ENCODE measurements at places on chromosomes 7 and 10. TPM values are rescaled to one million over a fixed set of nuclear protein-coding genes. Genes with fewer than 3 reads are reported as not detected.

DNA sequence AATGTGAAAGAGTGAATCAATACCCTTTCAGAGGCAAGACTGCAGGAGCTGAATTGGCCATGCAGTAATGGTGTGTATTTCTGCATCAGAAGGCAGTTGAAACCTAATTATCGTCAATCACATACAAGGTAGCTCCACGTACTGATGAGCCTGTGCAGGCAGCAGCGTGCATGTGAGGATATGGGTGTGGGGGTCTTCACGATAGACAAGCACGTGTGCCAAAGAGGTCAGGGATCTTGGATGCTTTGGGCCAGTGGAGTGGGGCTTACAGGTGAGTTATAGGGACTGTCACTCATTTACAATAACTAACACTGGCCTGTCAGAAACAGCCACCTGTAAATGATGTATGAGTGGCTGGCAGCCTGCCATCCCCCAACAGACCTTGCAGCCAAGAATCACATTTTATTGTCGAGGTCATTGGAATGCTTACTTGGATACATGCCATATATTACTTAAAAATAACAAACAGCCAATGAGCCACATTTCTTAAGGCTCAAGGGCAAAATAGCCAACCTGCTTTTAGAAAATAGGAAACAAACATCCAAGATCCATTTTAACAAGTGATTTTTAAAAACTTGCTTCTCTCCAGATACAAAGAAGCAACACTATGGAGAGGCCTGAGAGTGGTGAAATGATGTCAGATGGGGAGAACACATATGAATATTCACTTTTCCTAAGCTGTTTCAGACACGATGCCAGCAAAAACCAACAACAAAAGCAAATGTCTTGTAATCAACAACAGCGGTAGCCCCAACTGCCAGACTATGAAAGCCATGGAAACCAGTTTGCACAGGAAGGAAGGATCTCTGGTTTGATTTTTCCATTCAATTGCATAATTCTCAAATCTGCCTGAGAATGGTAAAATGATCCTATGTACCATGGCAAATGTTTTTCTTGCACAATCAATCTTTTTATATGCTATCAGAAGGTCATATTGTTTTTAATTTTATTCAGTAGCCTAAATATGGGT, 210.7 kb downstream of the SKAP2 start:
- DNase-seq, result peak; percentile 68

DNA sequence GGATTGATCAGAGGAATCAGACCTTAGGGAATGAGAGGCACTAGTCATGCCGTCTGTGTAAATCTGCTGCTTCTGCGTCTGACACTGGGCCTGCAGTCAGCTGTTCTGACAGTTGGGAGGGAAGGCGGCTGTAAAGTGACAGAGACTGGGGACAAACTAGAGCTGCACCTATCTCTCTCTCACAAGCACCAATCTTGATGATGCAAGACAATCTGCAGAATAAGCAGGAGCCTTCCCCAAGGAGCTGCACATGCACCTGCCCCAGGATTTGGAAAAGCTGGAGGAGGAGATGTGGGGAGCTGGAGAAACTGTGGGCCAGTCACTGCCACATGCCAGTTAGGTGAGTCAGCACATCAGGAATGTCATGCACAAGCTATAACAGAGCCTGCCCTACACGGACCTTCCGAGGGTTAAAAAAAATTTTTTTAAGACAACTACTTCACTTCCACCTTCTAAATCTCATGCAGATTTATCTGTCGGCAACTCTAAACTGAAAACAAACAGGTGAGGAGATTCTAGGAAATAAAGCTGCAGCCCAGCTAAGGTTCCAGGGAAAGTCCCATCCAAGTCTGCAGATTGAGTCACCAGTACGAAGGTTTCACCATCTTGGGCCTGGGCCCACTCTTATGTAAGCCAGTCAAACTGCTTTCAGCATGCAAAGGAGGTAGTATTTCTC, 39.2 kb downstream of the ENO4 start:
- peak; percentile 63 for DNase-seq

GRCh38 chr7:108535744-108536143, 9.8 kb upstream of the PNPLA8 start:
- no peak for DNase-seq

DNA sequence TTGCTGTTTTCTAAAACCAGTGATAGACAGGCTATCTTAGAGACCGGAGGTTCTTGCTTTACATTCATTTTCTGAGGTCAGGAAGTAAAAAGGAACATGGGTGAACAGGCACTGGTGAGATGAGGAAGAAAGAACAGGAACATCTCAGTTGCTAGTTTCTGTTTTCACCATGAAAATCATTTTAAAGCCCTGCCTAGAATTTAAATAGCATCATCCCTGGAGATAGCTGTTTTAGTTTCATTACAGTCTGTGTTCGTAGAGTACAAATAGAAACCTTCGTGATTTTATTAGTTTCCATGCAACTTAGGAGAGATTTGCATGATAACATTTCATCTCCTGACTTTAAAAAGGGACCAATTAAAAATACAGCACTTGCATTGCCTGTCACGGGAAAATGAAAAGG, 14.7 kb downstream of the KCNMA1 start:
- DNase-seq, result no peak

- DNase-seq, result peak; percentile 23
Observed at GRCh38 chr7:16891338-16891737, 9.6 kb upstream of the AGR3 start.

DNA sequence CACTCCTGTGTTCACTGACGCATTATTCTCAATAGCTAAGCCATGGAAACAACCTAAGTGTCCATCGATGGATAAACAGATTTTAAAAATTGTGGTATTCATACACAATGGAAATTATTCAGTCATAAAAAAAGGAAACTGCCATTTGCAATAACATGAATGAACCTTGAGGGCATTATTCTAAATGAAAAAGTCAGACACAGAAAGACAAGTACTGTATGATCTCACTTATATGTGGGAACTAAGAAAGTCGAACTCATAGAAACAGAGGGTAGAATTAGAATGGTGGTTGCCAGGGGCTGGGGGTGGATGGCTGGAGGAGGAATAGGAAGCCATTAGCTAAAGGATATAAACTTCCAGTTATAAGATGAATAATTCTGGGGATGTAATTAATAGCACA, 71.8 kb downstream of the JAZF1 start:
- DNase-seq, result no peak

- DNase-seq, result peak; percentile 20
Observed at GRCh38 chr7:135774284-135774683, 25.7 kb upstream of the FAM180A start.

GRCh38 chr7:67608806-67609205, 612.2 kb downstream of the TYW1 start:
- DNase-seq, result no peak

DNA sequence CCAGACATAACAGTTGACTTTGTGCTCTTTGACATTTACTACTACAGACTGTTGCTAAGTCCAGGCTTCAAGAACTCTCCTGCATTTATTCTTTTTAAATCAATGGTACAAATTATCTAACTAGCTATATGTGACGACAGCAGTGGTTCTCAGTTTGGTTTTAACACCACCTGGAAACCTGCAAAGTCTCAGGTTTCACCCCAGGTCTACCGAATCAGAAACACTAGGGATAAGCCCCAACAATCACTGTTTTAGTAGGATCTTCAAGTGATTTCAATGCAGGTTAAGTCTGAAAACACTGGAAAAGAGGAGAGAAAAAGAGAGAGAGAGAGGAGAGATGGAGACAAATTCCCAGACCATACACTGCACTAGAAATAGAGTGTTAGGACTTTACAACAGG, 519.0 kb downstream of the PCDH15 start:
- DNase-seq, result no peak

GRCh38 chr7:3083350-3083749, 39.7 kb upstream of the CARD11 start:
- DNase-seq, result no peak

GRCh38 chr10:75377869-75378268, 23.7 kb downstream of the ZNF503 start:
- DNase-seq, result no peak

DNA sequence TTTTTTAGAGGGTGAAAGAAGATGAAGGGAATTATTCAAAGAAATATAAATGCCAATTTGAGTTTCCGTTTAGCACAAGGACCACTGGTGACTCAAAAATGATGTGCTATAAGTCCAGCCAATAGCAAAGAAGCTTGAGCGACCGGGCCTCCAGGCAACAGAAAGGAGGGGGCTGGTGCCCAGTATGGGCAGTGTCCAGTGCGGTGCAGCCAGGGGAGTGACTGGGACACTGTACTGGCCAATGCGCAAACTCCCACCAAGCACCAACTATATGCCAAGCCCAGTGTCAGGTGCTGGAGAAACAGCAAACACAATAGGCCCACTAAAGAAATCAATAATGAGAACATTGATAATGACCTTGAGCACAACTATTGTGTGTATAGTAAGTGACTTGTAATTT, 10.2 kb upstream of the OPALIN start:
- no peak for DNase-seq

DNA sequence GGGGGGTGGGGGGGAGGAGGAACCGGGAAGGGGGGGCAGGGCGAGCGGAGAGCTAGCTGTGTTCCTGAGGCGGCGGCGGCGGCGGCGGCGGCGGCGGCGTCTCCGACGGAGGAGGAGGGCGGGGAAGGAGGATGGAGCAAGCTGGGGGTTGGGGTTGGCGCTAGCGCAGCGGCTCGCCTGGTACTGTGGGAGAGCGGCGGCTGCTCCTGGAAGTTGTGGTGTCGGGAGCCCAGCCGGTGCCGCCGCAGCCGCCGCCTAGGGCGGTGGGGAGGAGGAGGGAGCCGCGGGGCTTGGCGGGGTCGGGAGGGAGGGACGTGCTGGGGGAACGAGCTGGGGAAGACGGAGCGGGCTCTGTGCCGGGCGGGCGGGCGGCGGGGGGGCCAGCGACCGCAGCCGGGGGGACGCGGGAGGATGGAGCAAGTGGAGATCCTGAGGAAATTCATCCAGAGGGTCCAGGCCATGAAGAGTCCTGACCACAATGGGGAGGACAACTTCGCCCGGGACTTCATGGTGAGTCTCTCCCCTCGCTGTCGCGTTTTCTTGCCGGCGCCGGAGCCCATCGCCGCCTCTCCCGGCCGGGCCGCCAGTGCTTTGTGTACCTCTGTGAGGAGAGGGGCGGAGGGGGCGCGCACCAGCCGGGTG, at the start of gene PTPN12:
PTPN12 (plus strand) TSS at position 160 of the 642 bp plus-strand sequence; CDS start at position 412, 252 bp downstream.
- no peak for DNase-seq

GRCh38 chr7:114740095-114740494, 181.8 kb upstream of the MDFIC start:
- no peak for DNase-seq

GRCh38 chr7:51077316-51077986, 239.2 kb downstream of the COBL start:
- no peak for DNase-seq

- no peak for DNase-seq
Observed at GRCh38 chr7:73742338-73742752, 3.7 kb upstream of the ABHD11 start.

DNA sequence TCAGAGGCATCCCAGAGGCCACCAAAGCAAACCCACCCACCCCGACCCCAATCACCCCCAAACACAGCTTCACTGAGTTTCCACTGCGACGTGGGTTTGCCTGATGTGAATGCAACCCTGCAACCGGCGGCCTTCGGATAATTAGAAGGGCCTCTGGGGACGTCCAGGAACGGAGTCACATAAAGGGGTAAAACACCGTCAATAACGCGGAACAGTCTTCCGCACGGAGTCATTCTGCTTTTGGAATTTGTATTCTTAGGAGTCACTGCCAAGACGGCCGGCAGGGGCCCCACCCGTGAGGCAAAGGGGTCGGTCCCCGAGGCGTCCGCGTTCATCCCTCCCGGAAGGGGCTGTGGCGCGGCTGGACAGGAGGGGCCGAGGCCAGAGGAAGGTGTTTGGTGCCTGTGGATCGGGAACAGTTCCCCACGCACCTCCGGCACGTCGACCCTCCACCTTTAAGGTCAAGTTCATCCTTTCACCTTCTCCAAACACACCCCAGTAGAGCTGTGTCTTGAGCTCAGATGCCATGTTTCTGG, 36.7 kb upstream of the PDGFA start:
- DNase-seq, result no peak

- peak; percentile 16 for DNase-seq
Observed at GRCh38 chr7:17706734-17707133, 233.6 kb downstream of the SNX13 start.

DNA sequence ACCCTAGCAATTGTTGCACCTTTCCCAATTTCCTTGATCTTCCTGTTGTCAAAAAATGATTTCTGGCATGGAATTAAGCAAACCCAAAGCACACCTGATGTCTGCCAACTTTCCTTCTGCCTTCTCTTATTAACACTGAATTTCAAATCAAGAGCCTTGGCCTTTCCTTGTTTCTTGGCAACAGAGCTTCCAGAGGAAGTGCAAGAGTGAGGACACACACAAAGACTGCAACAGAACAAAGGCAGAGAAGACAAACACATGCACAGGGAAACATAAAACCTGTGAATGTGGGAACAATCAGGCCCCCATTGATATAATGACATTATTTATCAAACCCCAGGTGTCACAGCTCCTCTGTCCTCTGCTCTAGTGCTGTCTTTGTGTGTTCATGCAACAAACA, 73.0 kb upstream of the IL6 start:
- DNase-seq, result no peak

DNA sequence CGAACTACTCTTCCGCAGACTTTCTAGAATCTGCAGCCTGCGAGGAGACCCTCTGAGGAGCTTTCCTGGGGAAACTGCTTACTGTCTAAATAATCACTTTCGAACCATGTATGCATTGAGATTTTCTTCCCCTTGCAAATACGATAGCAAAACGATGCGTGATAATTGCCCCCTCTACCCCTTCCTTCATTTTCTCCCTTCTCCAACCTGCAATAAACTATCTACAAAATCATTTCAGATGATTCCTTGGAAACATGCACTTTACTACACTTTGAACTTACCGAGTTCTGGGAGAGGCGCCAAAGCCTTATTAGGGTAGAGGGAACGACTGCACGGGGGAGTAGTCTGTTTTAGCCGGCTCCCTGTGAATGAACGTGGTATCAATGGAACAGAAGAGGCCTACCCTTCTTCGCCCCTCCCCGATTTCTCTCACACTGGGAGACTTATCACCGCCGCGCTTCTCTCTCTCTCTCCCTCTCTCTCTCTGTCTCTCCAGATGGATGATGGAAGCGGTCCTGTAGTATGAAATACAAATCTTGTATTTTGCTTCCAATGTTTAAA, at the start of gene FGFBP3:
FGFBP3 (minus strand) TSS at position 370 of the 561 bp plus-strand sequence. CDS start 517 bp downstream, outside the sequence.
- peak; percentile 28 for DNase-seq

The TMEM225B gene
- 0.68 TPM for total RNA-seq

The SLC13A1 gene
- not detected for total RNA-seq

The SPDYE17 gene
- not detected for total RNA-seq

The CPA4 gene
- not detected for total RNA-seq

The CDC14C gene
- total RNA-seq, result not detected

The OIT3 gene
- total RNA-seq, result 0.16 TPM

The CLRN3 gene
- total RNA-seq, result 50.5 TPM

The C10orf143 gene
- 4.0 TPM for total RNA-seq

The SAMD9L gene
- total RNA-seq, result 11.7 TPM

The HOXA2 gene
- 16.1 TPM for total RNA-seq

The MBL2 gene
- total RNA-seq, result not detected

The ALOX5 gene
- total RNA-seq, result 19.4 TPM

The IFIT1 gene
- total RNA-seq, result 18.5 TPM
